ENCODE measurements at places on chromosomes 13 and 19.

- DNase-seq = no peak
Measured at GRCh38 chr19:27765397-27765796, 1447.6 kb downstream of the UQCRFS1 start.

GRCh38 chr19:18777301-18778075, 13.6 kb downstream of the COMP start:
- no peak for DNase-seq

DNA sequence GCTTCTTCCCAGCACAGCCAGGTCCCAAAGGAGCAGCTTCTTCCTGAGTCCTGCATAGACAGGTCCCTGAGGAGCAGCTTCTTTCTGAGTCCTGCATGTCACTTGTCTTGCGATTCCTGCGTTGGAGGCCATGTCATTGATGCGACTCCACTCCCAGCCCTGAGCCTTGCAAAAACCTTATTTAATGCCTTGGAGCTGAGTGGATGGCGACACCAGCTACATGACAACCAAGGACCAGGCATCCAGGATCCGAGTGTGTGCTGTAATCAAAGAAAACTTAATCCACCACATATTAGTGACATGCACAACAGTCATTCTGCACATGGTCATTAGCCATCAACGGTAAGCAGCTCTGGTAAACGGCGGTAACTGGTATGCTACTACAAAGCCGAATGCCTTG, 315.8 kb downstream of the TEX29 start:
- DNase-seq = no peak

DNA sequence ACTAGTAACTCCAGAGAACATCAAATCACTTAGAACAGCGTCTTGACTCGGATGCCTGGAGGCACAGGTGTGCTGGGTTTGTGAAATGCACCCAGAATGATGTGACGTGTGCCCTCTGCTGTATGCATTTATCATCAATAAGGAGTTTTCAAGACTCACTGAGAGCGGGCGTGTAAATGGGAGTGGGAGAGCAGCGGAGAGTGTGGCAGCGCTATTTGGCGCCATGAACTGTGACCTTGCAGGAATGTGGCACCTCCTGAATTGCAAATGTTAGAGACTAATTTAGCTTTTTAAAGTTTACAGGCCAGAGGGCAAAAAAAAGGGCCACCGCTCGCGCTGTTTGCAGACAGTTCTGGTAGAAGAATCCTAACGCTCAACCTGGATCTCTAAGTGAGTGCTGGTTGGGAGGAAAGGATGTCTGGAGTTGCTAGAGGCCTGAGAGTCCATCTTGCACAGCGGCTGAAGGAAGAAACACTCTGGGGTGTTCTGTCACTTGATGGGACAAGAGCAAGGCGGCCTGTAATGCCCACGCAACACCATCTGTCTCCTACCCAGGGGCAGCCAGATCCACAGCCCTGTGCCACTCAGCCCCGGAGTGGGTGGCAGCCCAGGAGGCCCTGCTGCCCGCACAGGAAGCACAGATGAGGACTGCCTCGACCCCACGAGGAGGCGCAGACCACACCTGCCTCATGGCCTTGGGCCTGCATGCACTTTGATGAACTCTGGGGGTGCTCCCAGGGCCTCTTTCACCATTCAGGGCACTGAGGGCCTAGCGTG, 19.7 kb downstream of the RANBP3 start:
- no peak for DNase-seq

DNA sequence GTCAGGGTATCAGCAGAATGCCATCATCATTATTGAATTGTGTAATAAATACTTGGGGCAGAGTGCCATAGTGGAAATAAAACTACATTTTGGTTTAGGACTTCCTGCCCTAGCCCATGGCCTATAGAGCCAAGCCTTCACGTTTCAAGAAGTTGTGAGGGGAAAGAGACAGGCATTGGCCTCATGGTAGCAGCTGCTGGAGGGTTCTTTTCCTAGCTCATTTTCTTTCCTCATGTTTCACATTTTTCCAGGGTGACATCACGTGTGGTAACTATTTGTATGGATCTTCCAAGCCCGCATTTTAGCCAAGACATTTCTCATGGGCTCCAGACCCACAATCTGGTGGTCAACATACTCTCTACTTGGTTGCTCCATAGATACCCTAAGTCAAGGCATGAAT, 80.4 kb downstream of the LRCH1 start:
- DNase-seq = no peak

GRCh38 chr19:6210091-6210490, 69.7 kb downstream of the MLLT1 start:
- DNase-seq = no peak

DNA sequence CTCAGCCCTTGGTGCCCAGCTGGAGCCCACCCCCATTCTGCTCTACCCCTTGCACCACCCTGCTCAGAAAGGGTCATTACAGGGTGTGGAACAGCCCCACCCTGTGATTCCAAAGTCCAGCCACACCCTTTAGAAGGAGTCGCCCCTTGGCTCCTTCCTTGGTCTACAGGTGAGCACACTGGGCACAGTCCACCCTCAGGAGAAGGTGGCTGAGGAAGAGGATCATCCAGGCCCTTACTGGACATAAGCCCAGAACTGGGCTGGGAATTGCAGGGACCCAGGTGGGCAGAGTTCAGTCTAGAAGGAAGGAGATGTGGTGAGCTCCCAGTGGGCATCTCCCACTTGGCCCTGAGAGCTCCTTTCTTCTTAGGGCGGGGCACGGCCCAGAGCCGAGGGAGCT, 8.6 kb downstream of the SLC46A3 start:
- DNase-seq = no peak

DNA sequence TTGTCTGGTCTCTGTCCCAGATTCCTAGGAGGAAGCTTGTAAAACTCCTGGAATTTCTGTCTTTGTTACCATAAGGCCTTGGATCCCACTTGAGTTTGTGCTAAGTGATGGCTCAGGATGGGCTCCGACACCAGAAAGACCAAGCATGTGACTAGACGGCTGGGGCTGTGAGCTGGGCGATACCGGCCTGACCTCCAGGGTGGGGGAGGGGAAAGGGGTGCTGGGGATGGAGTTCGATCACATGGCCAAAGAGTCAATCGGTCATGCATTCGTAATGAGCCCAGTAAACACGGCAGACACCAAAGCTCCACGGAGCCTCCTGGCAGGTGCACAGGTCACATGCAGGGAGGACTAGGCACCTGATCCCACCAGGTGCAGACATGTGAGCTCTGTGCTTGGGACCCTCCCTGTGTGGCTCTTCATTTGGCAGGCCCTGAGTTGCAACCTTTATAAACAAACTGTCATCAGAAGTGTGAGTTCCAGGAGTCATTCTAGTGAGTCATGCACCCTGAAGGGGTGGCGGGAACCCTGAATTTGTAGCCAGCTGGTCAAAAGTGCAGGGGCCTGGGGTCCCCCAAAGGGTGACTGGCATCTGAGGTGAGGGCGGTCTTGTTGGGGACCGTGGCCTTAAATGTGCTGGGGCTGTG, 27.1 kb downstream of the ELAVL1 start:
- DNase-seq = no peak

- no peak for DNase-seq
Measured at GRCh38 chr19:14012378-14012915, 6.3 kb upstream of the RFX1 start.

DNA sequence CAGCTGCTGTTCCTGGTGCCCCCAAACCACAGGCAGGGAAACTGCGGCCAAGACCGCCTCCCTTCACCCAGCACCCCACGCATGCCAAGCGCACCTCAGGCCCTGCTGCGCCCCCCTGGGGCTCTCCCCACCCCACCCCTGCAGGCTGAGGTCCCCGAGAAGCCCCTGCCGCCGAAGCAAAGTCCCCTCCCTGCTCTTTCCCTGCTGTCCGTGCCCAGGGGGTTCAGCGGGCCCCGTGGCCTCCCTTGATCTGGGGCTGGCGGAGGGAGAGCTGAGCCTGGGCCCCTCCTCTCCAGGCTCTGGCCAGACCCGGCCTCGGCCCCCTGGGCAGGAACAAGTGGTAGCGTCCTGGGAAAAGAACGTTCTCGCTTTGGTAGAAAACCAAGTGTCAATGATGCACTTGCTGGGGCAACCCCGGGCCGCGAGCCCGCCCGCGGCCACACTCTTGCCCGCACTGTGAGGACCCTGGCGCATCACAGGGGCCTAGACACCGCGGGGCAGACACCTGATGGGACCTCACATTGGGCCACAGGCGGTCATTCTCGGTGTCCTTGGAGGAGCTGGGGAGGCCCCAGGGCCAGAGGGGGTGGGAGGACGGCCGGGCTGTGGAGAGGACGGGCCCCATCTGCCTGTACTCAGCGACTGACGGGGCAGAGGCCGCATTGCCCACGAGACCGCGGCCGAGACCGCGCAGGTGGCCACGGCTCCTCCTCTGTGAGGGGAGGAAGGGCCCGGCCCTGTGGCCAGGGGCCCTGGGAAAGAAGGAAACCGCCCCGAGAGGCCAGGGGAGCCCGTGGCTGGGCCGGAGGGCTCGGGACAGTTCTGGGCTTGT, 29.0 kb downstream of the GPX4 start:
- no peak for DNase-seq

- DNase-seq = no peak
Measured at GRCh38 chr13:102852556-102852955, 6.7 kb downstream of the ERCC5 start.

DNA sequence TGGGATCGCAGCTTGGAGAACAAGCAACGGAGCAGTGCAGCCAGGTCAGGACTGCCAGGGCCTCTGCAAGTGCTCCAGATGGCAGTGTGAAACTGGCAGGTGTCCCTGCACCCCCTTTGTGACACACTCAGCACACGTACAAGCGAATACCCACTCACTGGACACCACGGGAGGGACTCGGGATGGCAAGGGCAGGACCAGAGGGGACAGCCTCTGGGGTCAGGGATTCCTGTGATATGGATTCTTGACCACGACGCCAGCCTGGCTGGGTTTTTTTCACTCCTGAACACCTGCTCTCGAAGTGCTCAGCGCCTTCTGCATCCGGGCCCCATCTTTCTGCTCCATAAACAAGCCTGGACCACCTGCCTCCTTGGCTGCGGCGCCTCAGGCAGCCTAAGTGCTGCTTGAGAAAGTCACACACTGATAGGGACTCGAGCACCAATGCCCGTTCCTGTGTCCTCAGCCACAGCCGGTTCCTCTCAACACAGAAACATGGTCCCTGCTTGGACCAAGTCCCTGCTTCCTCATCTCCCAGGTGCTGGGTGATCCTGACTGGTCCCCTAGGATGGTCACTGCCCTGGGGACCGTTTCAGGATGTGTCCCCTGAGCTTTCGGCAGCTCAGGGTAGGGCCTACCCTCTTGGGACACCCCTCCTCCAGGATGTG, 22.0 kb downstream of the ELAVL1 start:
- DNase-seq = no peak

DNA sequence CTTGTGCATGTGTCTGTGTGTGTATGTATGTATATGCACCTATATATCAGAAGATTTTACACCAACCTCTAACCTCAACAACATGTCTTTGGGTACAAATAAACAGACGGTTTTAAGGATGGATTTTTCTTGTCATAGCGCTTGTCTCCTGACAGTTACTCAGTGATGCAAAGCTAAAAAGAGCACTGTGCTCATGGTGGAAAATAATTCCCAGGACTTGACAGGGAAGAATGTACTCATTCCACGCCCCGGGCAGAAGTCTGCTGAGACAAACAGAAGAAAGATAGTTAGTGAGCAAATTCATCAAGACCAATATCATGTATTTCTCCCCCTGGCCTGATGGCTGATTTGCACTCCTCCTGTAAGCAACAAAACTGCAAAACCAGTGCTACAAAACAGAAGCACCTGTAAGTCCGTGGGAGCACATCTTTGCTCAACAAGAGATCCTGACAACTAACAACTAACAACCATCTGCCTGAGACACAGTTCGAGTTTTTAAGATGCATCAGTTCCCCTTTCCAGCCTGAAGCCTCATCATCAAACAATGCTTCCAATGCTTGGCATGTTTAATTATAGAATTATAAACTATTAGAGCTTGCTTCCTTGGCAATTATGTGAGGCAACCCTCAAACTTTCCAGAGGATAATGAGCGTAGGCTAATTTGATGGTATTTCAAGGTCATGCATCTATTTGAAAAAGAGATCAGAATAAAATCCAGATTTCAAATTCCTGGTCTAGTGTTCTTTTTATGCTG, 812.7 kb upstream of the MIR17HG start:
- no peak for DNase-seq

Data from activated T-cell treated with anti-CD3 and anti-CD28 coated beads for 48 hours (primary cell).